OCI-LY7 (cell line): ENCODE measurements at places on chromosomes 12 and 14. TPM values are rescaled to one million over a fixed set of nuclear protein-coding genes. Genes with fewer than 3 reads are reported as not detected.

Gene C1RL
- 7.3 and 10.4 TPM in 2 replicates for total RNA-seq

DNA sequence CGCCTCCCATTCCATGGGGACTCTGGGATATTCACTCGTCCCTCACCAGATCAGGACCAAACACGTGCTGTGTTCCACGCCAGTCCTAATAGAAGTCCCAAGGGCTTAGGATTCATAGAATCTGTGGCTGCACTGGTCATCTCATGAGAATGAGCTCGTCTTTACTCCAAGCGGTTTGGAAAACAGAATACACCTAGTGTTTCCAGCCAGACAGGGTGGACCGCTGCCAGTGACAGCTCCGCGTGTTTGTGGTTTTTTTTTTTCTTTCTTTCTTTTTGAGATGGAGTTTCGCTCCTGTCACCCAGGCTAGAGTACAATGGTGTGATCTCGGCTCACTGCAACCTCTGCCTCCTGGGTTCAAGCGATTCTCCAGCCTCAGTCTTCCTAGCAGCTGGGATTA, 75.1 kb downstream of the GLT1D1 start:
- no peak for DNase-seq

- no peak for DNase-seq
Observed at GRCh38 chr12:64713376-64713775, 45.8 kb downstream of the GNS start.

GRCh38 chr12:7935590-7936581, at the start of gene SLC2A3:
TSS of gene SLC2A3 (minus strand) at chr12:7936187. CDS start at chr12:7936034, 153 bp downstream.
- peak; percentile 79 for DNase-seq

Gene CFAP54
- total RNA-seq: 0.53 TPM in 1 of 2 replicates, not detected in the other
